ENCODE measurements at places on chromosomes 6 and 20. TPM values are rescaled to one million over a fixed set of nuclear protein-coding genes. Genes with fewer than 3 reads are reported as not detected.
A peak's percentile ranks its signal among the peaks of the same experiment; 100 is the strongest.

RNF182 gene
- 10.6 TPM for total RNA-seq

COL9A3 gene
- 1.9 TPM for total RNA-seq

EZR gene
- total RNA-seq = 446 TPM

CASS4 gene
- not detected for total RNA-seq

ADGRB3 gene
- not detected for total RNA-seq

MEI4 gene
- not detected for total RNA-seq

DSN1 gene
- 66.7 TPM for total RNA-seq

SLC26A8 gene
- total RNA-seq = not detected

KCNB1 gene
- total RNA-seq = 0.41 TPM

CCN6 gene
- total RNA-seq = not detected

CALHM4 gene
- not detected for total RNA-seq

DNA sequence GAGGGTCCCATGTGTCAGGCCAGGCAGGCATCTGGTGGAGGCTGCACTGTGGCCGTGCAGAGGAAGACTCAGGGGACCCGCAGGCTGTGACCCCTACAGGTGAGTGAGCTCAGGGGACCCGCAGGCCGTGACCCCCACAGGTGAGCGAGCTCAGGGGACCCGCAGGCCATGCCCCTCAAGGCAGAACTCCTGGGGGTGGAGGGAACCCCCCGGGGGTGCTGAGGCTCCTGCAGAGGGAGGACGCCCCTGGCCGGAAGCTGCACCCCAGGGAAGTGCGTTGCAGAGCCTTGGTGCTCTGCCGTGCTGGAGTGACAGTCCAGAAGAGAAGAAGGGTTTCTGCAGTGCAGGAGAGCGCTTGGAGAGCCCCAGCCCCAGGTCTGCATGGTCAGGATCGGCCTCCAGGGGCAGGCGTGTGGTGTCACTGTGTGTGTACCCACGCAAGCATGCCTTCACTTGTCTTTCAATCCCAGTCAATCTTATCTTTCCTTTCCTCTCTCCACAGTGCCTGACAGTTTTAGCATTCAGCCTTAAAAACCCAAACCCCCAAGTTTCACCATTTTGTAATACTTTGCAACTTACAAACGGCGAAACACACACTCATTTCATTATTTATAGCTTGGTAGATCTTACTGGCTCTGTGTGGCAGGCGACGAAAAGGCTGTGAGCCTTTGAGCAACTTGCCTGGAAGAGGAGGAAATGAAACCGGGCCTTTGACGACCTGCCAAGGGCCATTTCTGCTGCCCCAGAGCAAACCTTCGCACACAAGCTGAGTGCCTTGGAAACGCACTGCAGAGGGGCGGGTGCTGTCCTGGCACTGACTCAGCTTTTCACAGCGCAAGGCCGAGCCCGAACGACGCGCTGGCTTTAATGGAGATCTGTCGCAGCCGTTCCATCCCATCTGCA is 101.4 kb upstream of the AGPAT4 start:
- DNase-seq = no peak

GRCh38 chr6:31186052-31186734 is 15.7 kb upstream of the POU5F1 start:
- DNase-seq = no peak

- no peak for DNase-seq
These were observed 324.7 kb upstream of the RUNX2 start for GRCh38 chr6:45003387-45003786.

GRCh38 chr20:23147647-23147963 is 61.5 kb upstream of the CD93 start:
- DNase-seq = no peak

GRCh38 chr6:82570083-82570482 is 206.5 kb downstream of the TPBG start:
- no peak for DNase-seq

DNA sequence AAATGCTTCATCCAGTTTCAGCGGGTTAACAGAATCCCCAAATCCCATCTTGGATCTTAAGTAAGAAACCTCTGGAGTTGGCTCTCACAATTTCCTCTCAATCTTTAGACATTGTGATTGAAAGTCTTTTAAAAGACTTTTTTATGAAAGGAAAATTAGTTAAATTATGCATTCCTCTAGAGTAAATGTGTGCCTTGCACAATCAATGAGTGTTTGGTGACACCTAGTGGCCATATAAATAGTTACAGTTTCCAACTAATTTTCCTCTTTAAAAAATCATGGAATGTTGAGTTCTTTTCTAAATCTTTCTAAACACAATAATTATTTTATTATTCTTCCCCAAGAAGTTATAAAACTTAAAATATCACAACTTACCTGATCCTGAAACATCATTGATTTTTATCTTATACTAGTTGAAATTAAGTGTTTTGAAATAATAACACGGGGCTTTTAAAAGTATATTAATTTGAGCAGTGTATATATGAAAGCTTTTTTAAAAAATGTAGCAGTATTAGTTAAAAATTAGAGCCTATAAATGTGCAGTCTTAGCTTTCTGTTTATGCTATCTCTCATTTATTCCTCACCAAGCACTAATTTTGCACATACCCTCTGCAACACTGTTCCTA is 66.4 kb downstream of the PKHD1 start:
- peak; percentile 9 for DNase-seq

- DNase-seq = no peak
These were observed 127.4 kb upstream of the FAM83B start for GRCh38 chr6:54719131-54719530.

- no peak for DNase-seq
These were observed 80.7 kb upstream of the MRAP2 start for GRCh38 chr6:83952830-83953229.

DNA sequence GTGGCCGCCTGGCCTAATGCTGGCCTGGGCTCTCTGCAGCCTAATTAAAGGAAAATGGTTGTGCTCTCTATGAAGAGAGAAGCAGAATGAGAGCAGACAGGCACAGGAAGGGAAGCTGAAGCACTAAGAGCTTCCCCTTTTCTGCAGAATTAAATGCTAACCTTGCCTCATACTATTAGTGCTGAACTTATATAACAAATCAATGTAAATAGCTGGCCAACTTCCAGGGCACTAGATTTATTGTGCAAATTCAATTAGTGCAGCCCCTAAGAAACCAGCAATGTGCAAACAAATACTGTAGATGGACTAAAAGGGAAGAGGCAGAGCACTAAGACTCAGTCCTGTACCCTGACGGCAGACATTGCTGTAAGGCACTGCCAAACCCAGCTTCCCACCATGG is 36.1 kb upstream of the INSM1 start:
- no peak for DNase-seq

- DNase-seq = no peak
These were observed 173.6 kb downstream of the TAF4 start for GRCh38 chr20:61891916-61892649.

DNA sequence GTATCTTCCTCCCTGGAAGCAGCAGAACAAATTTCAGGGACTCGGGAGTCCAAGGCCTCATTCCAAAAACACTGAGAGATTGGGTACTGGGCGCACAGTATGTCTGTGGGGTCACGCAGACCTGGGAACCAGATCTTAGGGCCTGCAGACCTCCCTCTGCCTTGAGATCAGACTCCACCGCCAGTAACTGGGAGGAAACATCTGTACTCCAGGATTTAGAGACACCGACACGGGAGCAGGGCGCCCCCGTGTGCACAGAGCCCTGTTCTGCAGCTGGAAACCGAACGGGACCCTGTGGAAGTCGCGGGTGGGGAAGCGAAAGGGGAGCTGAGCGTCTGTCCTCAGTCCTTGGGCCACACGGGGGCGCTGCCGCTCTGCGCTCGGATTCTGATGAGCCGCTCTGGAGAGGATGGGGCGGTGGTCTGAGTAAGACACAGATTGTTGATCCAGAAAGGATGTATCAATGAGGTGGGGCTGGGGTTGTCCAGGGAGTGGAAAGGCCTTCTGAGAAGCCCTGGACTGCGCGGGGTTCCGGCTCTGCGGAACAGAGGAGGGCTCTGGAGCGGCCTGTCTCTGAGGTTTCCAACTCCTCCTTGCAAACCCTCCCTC is 35.7 kb upstream of the HLA-E start:
- peak; percentile 78 for DNase-seq

DNA sequence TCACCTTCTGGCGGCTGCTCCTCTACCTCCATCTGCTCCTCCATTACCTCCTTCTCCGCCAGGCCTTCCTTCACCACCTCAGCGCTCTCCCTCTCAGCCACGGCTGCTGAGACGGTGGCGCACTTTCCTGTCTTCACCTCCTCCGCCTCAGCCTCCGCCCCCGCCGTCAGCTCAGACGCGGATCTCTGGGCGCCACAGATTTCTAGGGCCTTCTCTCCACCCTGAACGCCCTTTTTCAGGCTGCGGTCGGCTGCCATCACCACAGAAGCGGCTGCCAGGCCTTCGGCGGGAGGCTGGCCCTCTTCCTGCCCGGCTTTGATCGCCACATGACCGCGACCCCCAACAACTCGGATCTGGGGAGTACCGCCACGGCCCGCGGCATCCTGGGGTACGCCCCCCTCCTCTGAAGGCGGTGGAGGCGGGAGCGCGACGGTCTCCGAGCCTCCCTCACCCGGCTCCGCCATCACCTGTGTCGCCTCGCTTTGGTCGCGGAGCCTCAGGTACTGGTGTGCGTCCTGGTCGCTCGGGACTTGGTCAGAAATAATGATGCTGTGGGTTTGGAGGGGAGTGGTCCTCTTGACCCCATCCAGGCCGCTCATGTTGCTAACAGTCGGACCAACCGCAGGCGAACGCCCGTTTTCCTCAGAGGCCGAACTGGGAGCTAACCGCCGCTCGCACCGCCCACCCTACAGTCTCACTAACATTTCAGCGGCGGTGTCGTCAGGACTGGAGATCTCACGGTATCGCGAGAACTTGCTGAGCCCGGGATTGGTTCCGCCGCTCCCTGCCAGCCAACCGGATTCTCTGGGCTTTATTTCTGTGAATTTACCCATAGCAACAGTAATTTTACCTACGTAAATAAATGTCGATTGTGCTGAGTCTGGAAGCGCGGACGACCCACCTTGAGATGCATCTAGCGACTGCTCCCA is at the start of gene TSPYL1:
TSS of gene TSPYL1 (minus strand) at position 699 of the 929 bp plus-strand sequence. CDS start at position 599, 100 bp downstream.
- peak; percentile 95 for DNase-seq

DNA sequence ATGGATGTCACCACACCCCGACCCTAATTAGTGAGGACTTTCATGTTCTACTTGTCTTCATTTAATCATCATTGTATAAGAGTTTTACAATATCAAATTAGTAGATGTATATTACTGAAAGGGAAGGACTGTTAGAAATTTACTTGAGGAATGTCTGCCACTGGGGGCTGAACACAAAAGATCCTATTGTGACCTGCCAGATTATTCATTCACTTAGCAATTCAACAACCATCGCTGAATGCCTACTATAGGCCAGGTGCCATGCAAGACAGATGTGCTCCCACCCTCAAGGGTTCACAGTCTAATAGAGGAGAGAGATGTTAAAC is 8.0 kb upstream of the RBCK1 start:
- DNase-seq = peak; percentile 11

DNA sequence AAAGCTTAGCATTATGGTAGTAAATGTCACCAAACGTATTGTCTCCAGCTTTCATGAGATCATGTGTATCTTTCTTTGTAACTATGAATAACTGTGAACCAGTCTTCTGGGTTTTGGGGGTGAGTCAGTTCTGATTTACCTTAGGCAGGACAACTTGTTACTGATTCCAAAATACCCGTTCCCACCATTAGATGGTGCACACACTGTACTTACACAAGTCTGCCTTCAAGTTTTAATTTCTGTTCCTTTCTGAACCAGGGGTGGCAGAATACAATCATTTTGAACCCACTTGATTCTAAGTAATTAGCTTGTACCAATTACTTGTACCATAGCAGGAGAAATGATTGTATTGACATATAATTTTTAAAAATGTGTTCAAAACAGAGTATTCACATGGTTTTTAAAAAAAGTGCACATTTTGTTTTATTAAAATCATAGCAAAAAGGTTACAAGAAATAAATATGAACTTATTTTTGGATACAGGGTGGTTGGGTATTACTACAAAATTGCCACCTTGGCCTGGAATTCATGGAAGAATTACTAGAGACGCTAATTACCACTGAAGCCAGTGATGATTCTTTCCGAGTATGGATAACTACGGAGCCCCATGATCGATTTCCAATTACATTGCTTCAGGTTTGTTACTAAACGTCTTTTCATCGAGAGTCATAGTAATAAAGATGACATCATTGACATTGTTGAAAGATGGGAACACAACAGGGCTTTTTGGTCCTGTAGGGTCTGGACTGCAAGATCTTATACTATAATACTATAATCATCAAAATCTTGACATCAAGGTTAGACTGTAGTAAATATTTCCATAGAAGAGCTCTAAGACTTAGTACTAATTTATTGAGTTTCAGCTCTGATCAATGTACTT is 75.2 kb upstream of the GLP1R start:
- peak; percentile 63 for DNase-seq

GRCh38 chr6:79028641-79029314 is 49.3 kb downstream of the PHIP start:
- no peak for DNase-seq

- DNase-seq = peak; percentile 73
These were observed 116.3 kb downstream of the ANKRD60 start for GRCh38 chr20:58112017-58112781.

- DNase-seq = no peak
These were observed 27.8 kb upstream of the KIF16B start for GRCh38 chr20:16601047-16601446.

Measured in A172 (cell line).